ENCODE measurements at places on chromosomes 4 and X.

DNA sequence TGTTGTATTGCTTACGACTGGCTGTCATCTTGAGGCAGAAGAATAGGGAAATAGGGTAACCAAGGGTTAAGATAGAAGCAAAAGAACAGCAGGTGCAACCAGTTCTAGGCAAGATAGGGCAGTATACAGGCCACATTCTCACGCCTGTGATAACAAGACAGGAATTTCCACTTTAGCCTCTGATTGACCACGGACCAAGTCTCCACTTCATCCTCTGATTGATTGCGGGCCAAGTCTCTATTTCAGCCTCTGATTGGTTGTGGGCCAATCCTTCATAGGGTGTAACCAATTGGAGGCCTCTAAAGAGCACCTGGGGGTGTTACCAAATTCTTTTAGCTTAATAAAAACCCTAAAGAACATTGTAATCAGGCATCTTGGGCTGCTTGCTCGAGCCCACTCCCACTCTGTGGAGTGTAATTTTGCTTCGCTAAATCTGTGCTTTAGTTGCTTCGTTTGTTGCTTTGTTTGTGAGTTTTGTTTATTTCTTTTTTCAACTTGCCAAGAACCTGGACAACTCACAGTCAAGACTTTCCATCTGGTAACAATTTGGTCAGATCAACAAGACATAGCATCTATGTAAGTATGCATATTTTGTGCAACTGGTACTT is 8.7 kb upstream of the TBC1D9 start:
- no peak for DNase-seq

GRCh38 chr4:164368894-164369293 is 385.0 kb upstream of the SMIM31 start:
- DNase-seq: no peak

DNA sequence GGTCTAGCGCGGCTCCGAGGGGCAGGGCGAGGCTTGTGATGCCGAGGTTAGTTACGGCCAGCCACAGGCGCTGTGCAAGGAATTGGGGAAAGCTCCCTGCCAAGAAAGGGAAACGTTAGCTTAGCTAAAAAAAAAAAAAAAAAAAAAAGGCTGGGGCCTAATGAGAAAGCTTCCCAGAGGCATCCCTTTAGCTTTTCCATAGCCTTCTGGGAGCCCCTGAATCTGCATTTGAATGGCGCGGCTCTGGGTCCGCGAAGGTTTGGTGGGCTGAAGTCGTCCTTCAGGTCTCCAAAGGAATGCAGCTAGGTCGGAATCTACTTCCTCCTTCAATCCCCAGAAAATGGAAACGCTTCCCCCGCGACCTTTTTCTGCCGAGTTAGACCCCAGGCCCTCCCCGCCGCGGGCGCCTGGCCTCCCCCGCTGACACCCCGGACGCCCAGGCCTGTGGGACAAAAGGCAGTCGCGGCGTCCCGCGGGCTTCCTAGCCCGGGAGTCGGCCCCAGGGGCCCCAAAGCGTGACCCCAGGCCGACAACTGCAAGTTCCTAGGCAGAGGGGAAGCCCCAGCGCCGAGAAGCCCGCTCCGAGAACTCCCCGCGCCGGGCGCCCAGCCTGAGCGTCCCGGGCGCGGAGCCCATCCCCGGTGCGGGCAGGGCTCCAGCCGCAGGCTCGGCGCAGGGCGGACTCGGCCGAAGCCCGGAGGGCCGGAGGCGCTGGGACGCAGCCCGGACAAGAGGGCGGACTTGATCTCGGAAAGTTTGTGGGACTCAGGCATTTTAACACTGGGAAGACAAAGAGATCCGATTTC is 605 bp upstream of the FAT1 start:
- DNase-seq: peak; percentile 40

DNA sequence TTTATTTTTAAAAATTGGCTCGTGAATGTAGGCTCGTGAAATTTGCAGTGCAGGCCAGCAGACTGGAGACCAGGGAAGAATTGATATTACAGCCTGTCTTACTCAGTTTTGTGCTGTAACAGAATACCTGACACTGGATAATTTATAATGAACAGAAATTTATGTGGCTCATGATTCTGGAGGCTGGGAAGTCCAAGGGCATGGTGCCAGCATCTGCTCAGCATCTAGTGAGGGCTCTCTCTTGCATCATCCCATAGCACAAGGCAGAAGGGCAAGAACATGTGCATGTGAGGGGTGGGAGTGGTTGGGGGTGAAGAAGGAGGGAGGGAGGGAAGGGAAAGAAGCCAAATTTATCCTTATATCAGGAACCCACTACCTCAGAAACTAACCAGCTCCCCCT is 13.7 kb upstream of the CLTRN start:
- DNase-seq: no peak

- peak; percentile 31 for DNase-seq
Measured at GRCh38 chr4:4308800-4309441, 18.9 kb downstream of the ZBTB49 start.

GRCh38 chr4:145734576-145735346 is 54.8 kb downstream of the C4orf51 start:
- peak; percentile 82 for DNase-seq

GRCh38 chr4:189802884-189803283 is 137.8 kb upstream of the FRG1 start:
- DNase-seq: no peak

DNA sequence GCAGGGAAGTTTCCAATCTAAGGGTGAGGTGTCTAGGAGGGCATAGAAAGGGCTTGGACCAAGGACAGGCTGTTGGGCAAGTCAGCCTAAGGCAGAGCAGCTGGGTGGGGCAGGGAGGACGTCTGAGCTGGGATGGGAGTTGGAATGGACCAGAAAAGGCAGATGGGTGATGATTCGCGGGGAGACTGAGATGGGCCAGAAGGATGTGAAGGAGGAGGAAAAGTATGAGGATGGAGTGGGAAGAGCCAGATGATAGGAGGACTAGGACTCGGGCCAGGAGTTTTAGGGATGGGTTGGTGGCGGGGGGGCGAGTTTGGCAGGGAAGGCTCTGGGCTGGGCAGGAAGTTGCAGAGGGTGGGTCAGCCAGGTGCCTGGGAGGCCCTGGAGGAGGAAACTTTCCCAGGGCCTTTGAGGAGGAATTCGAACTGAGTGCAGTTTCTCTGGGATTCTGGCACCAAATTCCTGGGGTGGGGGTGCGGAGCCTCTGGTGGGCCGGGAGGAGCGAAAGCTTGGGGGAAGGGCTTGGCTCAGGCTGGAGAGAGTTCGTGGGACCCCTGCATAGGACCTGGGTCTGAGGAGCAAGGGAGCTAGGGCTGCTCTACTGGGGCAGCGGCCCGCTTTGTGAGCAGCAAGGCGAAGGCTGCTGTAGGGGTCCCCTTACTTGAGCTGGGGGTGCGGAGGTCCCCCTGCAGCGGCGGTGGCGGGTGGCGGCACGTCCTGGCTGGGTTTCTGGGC is 8.7 kb upstream of the TIMP1 start:
- DNase-seq: peak; percentile 10

- DNase-seq: no peak
Measured at GRCh38 chrX:2650037-2650436, 41.1 kb upstream of the CD99 start.

DNA sequence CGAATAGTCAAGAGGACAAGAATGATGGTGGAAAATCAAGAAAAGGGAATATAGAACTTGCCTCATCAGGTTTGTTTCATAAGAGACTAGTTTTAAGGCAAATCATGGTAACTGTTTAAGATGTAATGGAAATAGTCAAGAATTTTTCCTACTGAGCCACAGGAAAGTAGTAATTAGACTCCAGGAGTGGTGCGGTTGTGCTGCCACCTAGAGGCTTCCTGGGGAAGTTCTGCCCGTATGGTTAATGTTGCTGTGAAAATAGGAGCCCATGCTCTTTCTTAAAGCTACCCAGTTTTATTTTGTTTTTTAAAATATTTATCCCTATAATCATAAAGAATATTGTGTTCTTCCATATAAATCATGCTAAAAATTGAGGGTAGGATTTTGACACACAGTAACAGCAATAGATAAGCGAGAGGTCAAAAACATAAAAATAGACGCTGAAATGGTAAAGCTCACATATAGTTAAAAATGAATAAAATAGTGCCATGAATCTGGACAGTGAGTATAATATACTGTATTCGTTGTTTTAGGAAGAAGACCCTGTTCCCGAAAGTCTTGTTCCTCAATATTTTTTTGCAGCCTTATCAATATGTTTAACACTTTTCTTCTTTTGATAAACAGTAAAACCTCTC is 87.0 kb downstream of the PHOX2B start:
- DNase-seq: peak; percentile 23

- DNase-seq: peak; percentile 50
Measured at GRCh38 chr4:119623025-119623424, 5.6 kb downstream of the PDE5A start.
